ENCODE measurements at places on chromosomes 6 and 20.

DNA sequence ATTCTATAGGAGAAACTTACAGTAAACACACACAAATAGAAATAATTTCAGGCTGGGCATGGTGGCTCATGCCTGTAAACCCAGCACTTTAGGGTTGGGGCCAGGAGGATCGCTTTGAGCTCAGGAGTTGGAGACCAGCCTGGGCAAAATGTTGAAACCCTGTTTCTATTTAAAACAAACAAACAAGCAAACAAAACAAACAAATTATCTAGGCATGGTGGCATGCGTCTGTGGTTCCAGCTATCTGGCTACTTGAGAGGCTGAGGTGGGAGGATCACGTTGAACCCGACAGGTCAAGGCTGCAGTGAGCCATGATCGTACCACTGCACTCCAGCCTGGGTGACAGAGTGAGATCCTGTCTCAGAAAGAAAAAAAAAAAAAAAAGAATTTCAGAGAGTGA lies 64.0 kb downstream of the NHLRC1 start:
- no peak for ATAC-seq

DNA sequence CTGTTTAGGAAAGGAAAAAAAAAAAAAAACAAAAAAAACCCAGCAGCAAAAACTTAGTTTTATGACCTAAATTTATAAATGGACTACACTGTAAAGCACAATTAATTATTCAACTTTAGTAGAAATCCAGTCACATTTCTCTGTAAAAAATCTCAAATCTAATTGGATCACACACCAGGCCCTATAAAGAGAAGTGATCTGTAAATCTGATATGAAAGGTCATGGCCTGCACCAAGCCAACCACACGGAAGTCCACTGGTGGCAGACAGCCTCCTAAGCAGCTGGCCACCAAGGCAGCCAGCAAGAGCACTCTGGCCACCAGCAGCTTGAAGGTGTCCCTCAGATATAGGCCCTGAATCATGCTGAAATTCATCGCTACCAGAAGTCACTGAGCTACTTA lies 131.6 kb downstream of the HFE start:
- no peak for ATAC-seq

- no peak for ATAC-seq
Measured at GRCh38 chr6:139240161-139241010, 51.4 kb downstream of the TXLNB start.

- no peak for ATAC-seq
Measured at GRCh38 chr6:109039795-109040194, 54.9 kb downstream of the SESN1 start.

DNA sequence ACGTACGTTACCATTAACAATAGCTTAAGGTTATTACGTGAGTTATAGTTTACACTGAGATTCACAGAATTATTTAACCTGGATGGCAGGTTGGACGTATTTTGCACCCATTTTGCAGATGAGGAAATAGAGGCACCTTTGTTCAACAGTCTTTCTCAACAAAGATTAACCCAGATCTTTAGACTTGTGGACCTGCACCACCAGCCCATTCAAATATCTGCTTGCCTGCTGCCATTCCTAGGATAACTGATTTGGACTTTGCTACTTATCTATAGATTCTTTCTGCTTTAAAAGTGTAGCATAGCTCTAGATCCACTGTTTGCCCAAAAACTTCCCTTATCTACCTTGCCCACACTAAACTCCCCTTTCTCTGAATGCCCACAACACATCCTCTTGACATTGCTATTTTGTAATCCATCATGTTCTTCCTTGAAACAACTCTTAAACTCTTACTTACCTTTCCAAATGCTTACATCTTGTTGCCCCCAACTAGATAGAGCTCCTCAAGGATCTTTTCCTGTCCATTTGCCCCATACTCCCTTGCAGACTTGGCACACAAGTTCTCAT lies 56.4 kb upstream of the TNFAIP3 start:
- no peak for ATAC-seq

DNA sequence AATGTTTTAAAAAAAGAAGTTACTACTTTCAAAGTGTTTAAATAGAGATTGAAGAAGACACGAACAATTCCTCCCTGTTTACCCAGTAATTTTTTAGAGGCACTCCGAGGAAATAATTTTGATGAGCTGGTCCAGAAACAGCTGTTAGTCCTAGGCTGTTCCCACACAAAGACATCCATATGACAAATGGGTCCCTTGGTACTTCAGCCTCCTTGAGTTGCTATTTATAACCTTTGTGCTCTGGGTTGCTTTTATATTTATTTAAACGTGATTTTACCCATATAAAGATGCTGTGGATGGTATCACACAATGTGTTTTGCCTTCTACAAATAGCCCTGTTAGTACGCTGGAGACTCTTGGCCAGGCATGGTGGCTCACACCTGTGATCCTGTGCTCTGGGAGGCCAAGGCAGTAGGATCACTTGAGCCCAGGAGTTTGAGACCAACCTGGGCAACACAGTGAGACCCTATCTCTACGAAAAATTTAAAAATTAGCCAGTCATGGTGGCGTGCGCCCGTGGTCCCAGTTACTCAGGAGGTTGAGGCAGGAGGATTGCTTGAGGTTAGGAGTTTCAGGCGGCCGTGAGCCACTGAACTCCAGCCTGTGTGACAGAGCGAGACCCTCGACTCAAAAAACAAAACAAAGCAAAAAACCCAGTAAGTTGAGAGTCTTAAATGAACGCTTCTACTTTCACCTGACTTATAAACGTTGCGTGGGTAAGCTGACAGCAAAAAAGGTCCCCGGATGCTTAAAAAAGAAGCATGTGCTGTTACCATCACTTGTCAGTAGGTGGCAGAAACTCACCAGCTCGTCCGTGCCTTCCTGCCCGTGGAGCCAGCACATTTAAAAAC lies 56.9 kb upstream of the ARMH2 start:
- peak; percentile 59 for ATAC-seq

DNA sequence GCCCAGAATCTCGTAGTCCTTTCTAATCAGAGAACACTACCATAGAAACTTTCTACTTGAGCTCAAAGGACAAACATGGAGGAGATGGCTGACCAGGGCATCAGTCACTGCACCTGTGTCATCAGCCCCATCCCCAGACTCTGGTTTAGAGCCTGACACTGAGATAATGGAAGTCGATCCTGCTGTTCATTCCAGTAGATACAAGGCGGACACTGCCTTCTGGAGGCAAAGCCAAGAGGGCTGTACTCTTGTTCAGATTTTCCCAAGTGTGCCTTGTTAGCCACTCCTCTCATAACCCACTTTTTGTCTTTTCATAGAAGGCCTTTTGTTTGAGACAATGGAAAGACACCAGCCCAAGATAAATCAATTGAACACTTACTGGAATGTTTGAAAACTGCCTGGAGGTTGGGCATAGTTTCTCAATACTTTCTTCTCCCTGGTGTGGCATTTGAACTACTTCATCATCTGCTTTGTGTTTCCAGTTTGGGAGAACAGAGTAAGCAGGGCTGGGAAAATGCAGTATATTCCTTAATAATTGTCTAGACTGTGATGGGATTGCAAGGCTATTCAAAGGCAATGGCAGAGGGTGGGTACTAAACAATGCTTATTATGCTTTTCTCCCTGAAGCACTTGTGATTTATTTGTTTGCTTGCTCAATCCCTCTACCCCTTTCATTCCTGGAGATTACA lies 99.7 kb downstream of the CLIC5 start:
- ATAC-seq, result no peak

- ATAC-seq, result no peak
Measured at GRCh38 chr6:16166871-16167608, 38.2 kb downstream of the MYLIP start.

- no peak for ATAC-seq
Measured at GRCh38 chr6:29516108-29516507, 28.4 kb upstream of the MAS1L start.

- ATAC-seq, result no peak
Measured at GRCh38 chr6:10205892-10206291, 209.0 kb downstream of the TFAP2A start.

DNA sequence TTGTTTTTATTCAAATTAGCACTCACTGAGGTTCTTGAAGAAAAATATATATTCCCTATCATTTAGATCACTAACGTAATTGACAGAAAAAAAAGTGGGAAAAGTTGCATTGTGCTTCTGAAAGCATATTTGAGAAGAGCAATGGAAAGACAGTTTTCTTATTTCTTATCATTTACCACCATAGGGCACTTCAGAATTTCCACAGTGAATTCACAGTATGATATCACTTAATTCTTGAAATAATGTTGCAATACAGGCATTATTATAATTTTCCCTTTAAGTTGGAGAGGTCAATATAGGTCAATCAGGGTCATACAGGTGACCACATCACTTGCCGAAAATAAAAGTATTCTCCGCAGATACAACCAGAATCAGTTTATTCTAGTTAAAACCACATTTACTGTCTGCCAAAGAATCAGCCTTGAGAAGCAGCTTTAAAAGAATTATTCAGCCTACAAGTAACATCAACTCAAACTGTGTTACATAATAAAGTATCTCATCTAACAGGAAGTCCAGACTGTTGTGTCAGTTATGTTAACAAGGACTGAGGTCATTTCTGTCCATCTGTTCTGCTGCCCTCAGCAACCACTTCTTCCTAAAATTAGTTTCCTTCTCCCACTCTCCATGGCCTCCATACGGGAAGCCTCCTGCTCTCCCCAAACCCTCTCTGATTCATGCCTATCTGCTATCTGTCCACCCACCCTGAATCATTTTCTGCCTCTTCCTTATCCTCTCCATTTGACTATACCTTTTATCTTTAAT lies 121.2 kb downstream of the SIM1 start:
- ATAC-seq, result no peak

DNA sequence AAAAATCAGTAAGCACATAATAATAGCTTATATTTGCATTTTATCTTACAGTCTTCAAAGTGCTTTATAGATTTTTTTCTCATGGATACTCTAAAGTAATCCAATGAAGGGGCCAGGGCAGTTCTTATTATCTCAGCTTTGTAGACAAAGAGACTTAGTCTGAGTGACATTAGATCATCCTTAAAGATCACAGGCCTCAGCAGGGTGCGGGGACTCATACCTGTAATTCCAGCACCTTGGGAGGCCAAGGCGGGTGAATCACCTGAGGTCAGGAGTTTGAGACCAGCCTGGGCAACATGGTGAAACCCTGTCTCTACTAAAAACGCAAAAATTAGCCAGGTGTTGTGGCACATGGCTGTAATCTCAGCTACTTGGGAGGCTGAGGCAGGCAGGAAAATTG lies 14.5 kb downstream of the FERMT1 start:
- no peak for ATAC-seq

- no peak for ATAC-seq
Measured at GRCh38 chr20:50537546-50538201, 27.5 kb downstream of the PTPN1 start.

Measured in gastroesophageal sphincter (tissue), 4 donors.